Effector CD8-positive, alpha-beta T cell (primary cell): ENCODE measurements at places on chromosomes 2 and 18.

GRCh38 chr2:6167592-6168138 lies 475.5 kb downstream of the SOX11 start:
- no peak for DNase-seq

- DNase-seq, result no peak
These were observed 194.3 kb upstream of the TWIST2 start for GRCh38 chr2:238653431-238654109.

GRCh38 chr2:63434024-63435001 lies 154.0 kb downstream of the WDPCP start:
- no peak for DNase-seq

- DNase-seq, result no peak
These were observed 66.4 kb downstream of the EPAS1 start for GRCh38 chr2:46363535-46364170.

DNA sequence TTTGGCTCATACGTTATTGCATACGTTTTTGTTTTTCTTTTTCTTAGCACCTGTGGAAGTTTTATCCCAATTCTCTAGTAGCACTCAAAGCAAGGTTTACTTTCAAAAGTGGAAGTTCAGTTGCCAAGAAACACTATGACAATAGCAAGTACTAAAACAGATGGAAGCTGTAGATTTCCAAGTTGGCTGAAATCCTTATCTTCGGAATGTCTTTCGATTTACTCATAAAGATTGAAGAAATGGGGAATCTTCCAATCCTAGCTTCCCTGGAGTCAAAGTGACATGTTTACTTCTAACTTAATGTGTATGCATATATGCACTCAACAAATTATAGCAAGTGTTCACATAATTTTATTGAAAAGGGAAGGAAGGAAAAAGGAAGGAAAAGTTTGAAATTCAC lies 307.4 kb downstream of the CTNNA2 start:
- no peak for DNase-seq

GRCh38 chr2:60710707-60711106 lies 45.4 kb upstream of the PAPOLG start:
- DNase-seq, result no peak

GRCh38 chr2:195985741-195986140 lies 82.9 kb downstream of the DNAH7 start:
- no peak for DNase-seq

GRCh38 chr2:158213773-158214172 lies 112.1 kb downstream of the UPP2 start:
- DNase-seq, result no peak

- no peak for DNase-seq
These were observed 123.7 kb downstream of the DIS3L2 start for GRCh38 chr2:232085164-232085563.

GRCh38 chr2:46461011-46461674 lies 18.2 kb upstream of the TMEM247 start:
- peak; percentile 58 for DNase-seq

GRCh38 chr2:10935953-10936942 lies 24.5 kb downstream of the KCNF1 start:
- DNase-seq, result no peak

- no peak for DNase-seq
These were observed 36.4 kb upstream of the ZCCHC2 start for GRCh38 chr18:62486290-62486964.

GRCh38 chr2:37928377-37928776 lies 3.3 kb downstream of the RMDN2 start:
- DNase-seq, result no peak

DNA sequence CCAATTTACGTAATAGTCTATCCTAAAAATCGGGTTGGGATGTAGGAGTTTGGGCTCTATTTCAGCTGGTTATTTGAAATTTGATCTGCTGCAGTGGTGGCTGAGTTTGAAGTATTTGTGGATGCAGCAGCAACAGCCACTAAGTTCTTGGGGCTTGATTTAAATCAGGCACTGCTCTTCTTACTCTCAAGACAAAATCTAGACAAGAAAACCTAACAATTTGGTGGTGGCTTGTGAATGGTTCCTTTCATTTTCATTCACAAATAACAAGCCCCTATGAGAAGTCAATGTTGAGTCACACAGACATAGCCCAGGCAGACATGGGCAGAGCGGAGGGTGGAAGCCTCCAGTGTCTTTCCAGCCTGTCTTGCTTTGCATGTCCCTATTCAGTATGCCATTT lies 199.3 kb downstream of the LTBP1 start:
- DNase-seq, result no peak

DNA sequence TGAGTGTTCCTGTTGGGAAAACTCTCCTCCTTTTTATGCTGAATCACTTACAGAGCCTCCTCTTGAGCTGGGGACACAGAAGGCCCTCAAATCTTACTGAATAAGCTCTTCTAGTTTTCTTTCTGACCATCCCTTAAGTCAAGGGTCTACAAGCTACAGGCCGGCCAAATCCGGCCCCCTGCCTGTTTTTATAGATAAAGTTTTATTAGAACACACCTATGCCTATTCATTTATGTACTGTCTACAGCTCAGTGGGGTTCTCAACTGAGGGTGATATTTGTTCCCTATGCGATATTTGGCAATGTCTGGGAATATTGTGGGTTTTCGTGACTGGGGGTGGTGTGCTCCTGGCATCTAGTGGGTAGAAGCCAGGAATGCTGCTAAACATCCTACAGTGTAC lies 14.0 kb downstream of the CDC42EP3 start:
- no peak for DNase-seq

DNA sequence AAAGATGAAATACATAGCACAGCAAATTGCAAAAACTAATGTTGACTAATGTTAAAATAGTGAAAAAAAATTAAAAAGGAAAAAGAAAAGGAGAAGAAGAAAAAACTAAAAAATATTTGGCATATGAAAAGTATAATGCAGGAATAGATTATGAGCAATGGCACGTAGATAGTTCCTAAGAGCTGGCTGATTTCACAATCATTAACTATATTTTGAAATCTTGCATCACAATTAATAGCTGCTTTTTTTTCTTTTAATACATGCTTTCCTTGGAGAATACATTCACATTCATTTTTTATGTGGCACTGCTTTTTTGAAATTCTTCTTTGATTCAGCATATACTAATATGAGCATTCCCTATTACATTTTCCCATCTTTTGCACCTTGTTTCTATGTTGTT lies 299.8 kb downstream of the DPP10 start:
- no peak for DNase-seq

- DNase-seq, result no peak
These were observed 78.8 kb upstream of the TFCP2L1 start for GRCh38 chr2:121363632-121364420.
